ENCODE measurements at places on chromosomes 2 and 18. TPM values are rescaled to one million over a fixed set of nuclear protein-coding genes. Genes with fewer than 3 reads are reported as not detected.

Gene RESP18
- total RNA-seq = not detected

DNA sequence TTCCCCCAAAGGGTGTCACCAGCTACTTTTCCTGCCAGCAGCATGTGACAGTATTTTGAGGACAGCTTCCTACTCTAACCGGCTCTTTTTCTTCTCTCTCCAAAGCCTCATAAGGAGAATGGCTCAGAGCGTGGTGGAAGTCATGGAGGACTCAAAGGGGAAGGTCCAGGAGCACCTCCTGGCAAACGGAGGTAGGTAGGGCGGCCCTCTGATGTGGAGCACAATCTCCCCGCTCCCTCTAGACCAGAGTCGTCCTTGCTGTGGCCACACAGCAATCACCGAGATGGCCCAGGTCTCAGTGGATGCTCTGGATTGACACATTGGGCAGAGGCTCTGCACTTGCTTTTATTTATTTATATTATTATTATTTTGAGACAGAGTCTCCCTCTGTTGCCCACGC lies 32.4 kb downstream of the ATP6V1C2 start:
- DNase-seq = no peak

DNA sequence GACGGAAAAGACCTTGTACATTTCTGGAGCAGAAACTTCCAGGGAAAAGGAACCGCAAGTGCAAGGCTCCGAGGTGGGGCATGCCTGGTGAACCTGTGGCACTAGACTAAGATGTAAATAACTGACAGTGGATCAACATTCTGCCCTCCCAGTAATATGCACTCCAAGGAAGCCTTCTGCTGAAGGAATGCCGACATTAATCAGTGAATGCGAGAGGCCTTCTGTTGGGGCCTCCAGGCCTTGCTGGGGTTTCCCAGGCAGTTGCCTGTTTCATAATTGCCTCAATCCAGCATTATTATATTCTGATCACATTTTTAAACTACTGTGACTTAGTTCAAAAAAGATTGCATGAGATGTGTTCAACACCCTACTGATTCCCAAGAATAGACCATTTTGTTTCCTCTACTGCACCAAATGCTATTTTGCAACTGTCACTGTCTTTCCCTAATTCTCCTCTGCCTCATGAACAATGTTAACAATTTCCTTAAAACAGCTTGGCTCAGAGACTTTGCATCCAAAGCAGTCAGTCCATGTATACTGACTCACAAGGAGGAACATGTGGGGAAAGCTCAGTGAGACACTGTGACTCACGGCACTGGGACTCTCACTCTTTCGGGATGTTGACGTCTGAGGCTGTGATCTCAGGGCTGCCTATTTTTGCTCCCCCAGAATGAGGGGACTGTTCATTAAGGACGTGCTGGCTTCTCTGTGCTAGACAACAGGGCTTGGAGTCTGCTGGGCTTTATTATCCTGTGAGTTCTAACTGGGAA lies 10.5 kb upstream of the DSG2 start:
- no peak for DNase-seq

DNA sequence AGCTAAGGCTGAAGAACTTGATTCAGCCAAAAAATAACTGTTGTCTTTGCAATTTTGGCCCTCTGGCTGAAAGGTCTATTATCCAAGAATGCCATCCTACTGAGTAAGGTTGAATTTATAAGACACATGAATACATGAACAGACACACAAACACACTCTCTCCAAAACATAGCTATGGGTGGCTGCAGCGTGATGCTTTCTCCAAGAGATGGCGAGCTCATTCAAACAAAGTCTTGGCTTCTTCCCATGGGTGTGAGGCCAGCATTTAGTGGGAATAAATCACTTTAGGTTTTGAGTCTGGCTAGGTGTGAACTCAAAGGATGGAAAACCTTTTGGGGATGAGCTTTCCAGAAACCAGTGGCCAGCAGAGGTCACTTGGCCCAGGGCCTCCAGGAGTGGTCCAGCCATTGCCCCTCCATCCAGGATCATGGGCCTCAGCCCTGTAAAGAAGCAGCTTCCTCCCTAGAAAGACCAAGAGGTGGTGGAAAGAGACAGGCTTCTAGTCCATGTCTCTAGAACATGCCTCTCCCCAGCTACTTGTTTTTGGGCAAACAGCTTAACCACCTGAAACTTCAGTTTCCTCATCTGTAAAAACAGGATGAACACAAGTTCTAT lies 11.0 kb upstream of the OSR1 start:
- DNase-seq = peak; percentile 38

GRCh38 chr2:107681936-107682335 lies 144.8 kb upstream of the RGPD4 start:
- no peak for DNase-seq

DNA sequence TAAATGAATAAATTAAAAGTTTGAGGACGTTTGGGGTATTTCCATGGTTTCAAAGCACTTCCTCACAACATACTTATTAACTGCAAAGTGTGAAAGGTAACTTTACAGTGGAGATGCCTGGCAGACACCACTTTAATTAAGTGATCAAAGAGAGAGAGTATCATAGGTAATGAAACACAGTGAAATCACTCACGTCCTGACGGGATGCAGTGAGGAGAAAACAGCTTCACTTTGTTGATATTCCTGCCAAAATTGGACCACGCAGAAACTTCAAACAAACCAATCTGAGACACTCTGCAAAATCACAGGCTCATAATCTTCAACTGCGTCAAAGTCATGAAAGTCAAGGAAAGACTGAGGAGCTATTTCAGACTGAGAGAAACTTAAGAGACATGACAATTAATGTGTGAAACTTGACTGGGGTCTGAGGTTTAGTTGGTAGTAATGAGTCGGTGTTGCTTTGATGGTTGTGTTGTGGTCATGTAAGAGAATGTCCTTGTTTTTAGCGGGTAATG lies 66.0 kb upstream of the ITGB6 start:
- DNase-seq = no peak

DNA sequence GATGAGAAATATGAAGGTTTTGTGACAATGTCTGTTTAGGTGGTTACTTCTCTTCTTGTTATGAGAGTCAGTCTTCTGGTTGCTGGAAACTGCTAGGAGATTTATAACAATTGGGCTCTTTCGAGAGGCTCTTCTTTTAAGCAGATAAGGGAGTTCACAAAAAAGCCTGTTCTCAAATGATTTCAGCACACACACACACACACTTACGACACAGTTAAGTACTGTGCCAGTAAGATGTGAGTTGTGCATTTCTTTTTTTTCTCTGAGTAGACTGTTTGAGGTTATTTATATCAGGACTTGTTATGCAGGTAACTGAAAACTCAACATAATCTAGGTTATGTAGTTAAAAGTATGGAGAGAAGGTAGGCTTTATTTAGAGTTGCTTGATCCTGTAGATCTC lies 49.8 kb downstream of the MSH2 start:
- no peak for DNase-seq

Gene EGR4
- total RNA-seq = 0.10 TPM

GRCh38 chr2:46117379-46117778 lies 179.8 kb upstream of the EPAS1 start:
- no peak for DNase-seq

Gene B4GALT6
- total RNA-seq = 4.4 TPM

Gene ANKRD62
- not detected for total RNA-seq

GRCh38 chr2:103982691-103983090 lies 871.2 kb upstream of the POU3F3 start:
- no peak for DNase-seq

DNA sequence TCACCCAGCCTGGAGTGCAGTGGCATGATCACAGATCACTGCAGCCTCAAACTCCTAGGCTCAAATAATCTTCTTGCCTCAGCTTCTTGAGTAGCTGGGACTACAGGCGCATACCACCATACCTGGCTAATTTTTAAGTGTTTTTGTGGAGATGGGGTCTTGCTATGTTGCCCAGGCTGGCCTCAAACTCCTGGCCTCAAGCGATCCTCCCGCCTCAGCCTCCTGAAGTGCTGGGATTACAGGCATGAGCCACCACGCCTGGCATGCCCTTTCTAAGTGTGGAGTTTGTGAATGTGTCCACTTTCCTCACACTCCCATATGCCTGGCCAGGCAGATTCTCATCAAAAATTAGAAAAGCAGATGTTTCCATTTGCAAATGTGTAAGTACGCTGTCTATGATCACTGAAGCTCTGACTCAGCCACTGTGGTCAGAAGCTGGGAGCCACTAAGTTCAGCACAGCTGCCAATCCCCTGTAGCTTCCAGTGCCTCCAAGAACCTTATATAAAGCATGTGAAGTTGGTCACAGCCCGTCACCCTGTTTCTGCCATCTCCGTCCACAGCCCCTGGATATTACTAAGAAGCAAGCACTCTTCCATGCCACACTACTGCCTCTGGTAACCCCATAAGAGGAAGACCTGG lies 155.4 kb downstream of the FAM210A start:
- DNase-seq = no peak

GRCh38 chr2:63950414-63950813 lies 68.8 kb downstream of the VPS54 start:
- no peak for DNase-seq

- DNase-seq = no peak
These were observed 29.0 kb upstream of the TTR start for GRCh38 chr18:31562726-31563125.

- DNase-seq = no peak
These were observed 80.5 kb downstream of the VRK2 start for GRCh38 chr2:58127111-58127510.

DNA sequence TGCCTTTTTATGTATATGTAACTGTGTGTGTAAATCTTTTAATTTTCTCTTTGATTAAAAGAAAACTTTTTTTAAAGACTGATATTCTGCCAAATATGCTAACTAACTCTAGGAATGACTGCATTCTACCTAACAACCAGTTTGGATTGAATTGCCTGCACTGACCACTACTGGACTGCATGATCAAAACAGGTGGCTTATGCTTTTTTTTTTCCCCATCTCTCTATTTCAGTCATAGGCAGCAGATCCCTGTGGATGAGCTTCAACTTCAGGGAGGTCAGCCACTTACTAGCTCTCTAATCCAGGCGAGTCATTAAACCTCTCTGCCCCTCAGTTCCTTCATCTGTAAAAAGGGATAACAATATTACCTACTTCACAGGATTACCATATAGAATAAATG lies 138.6 kb upstream of the SERTAD2 start:
- DNase-seq = no peak

DNA sequence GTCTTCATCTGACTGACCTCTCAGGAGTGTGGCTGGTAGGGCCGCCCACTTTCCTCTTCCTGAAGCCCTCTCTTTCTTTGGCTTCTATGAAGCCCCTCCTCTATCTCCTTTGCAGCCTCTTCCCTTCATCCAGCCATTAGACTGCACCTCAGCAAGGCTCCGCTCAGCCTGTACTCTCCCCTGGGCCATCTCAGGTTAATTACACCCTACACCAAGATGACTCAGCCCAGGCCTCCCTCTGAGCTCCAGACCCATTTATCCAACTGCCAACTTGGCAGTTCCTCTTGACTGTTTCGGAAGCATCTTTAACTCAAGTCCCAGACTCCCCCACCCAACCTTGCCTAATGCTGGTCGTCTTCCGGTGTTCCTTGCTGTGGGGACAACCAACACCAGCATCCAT lies 5.8 kb upstream of the WNT6 start:
- DNase-seq = no peak

DNA sequence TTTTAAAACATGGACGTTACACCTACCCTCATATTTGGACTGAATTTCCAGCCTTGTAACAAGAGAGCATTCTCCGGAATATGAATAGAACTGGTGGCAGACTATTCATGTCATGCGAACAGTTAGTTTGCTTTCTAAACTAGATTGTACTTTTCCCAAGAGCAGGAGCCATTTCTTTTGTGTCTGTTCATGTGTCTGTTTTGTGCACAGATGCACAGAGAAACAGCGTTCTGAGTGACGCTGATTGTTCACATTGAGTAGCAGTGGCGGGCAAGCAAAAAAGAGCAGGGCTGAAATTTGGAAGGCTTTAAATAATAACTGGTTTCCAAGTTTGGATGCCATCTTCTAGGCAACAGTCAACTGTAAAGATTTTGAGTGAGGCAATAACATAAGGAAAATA lies 200.3 kb downstream of the NRXN1 start:
- no peak for DNase-seq

- peak; percentile 57 for DNase-seq
These were observed 6.7 kb downstream of the ZNF521 start for GRCh38 chr18:25345081-25345866.

- no peak for DNase-seq
These were observed 58.2 kb upstream of the ST6GAL2 start for GRCh38 chr2:106944215-106944614.

Gene GNLY
- not detected for total RNA-seq

- no peak for DNase-seq
These were observed 1.8 kb downstream of the ATP9B start for GRCh38 chr18:79071037-79071436.

GRCh38 chr2:214830794-214831346 lies 21.4 kb upstream of the BARD1 start:
- no peak for DNase-seq

- no peak for DNase-seq
These were observed 641 bp upstream of the ITGA6 start for GRCh38 chr2:172426635-172427255.

GRCh38 chr2:229852565-229852964 lies 69.2 kb downstream of the TRIP12 start:
- no peak for DNase-seq

DNA sequence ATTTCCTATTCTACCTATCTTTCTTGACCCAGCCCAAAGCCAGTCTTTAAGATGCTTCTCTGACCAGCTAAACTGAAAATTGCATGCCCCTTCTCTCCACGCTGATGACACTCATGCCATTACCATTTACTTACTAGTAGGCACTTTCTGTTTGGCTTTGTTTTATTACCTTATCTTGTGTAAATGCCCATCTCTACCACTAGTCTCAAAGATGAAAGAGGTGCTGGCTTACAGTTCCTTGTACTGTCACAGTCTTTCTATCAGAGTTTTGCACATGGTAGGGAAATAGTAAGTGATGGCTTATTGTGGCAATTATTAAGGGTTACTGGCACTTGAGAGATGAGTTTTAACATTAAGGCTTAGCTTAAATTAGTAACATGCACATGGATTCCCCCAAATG lies 352.1 kb downstream of the RBM43 start:
- no peak for DNase-seq

- DNase-seq = no peak
These were observed 74.9 kb downstream of the ATP8B1 start for GRCh38 chr18:57727952-57728807.

- DNase-seq = no peak
These were observed 2.4 kb downstream of the PRELID3A start for GRCh38 chr18:12410081-12410481.

- no peak for DNase-seq
These were observed 24.0 kb upstream of the SIGLEC15 start for GRCh38 chr18:45801416-45802004.

DNA sequence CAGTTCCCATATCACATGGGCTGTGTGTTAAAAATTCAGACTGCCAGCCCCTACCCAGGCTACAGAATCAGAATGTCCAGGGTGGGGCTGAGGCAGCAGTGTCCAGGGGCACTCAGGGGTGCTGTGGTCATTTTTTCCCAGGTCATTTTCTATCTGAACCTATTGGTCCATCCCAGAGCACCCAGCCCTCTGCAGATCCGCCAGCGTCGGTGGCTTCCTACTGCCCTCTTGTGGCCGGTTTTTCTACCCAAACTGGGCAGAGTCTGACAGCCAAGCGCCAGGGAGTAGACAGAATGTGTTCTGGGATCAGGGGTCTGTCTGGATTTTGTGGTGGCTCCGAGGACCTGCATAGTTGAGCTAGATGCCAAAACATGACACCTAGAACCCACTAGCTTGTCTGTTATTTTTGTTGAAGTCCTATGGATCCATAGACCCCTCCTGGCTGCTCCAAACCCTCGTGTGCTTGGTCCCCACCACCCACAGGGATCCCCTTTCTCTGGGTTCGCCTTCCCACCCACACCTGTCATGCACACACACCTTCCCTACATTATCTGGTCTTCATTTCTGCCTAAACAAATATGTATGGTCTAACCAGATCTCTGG lies 34.1 kb upstream of the RMDN2 start:
- DNase-seq = no peak

GRCh38 chr2:136281281-136282114 lies 163.5 kb upstream of the CXCR4 start:
- no peak for DNase-seq

Data from skin of body (tissue), 3 donors.